ENCODE measurements at places on chromosomes 5 and 9.

DNA sequence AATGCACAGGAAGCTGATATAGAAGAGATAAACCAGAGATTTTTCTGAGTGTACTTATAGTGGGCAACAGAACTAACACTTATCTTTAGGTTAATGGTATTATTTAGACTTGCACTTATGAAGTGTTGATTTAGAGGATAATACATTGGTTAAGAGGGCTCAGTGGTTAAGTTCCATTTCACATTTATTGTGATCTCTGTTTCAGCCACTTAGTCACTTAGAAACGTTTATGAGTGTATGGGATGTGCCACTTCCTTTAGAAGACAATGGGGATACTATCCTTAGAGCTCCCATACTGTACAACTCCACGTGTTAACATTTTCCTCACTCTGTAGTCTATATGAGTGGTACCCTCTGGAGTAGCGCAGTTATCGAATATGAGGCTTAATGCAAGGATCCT is 57.5 kb downstream of the PIP5K1B start:
- no peak for DNase-seq

GRCh38 chr5:122500245-122501088 is 188.4 kb downstream of the SNCAIP start:
- DNase-seq, result no peak

DNA sequence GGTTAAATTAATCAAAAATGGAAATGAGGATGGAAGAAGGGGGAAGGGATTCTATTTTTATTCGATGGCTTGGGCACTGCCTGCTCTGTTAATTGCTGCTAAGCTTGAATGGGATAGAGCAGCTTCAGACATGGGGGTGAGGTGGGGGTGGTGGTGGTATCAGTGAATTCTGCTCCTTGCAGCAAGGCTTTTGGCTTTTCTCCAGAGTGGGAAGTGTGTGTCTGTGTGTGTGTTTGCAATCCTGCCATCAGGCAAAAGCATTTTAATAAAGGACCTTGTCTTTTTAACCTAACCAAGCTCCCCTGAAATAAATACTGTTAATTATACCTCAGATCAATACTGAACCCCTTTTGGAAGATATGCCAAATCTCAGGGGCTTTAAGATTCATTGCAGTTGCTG is 110.9 kb upstream of the GPR151 start:
- no peak for DNase-seq

- DNase-seq, result no peak
Measured at GRCh38 chr5:150022158-150022531, 21.6 kb downstream of the HMGXB3 start.

DNA sequence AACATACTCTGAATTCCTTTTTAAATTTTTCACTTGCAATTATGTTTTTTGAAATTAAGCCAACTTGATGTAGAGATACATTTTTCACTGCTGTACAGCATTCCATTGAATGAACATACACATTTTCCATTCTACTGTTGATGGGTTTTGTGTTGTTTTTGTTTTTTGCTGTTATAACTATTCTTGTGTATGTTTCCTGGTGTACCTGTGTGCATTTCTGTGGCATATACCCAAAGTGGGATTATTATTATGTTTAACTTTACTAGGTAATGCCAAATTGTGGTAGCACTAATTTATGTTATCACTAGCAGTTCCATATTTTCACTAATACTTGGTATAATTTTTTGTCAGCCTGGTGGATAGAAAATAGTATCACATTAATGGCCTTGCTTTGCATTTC is 2.7 kb downstream of the RFESD start:
- no peak for DNase-seq

- no peak for DNase-seq
Measured at GRCh38 chr5:169785771-169786618, 148.9 kb downstream of the DOCK2 start.

GRCh38 chr5:31404325-31404724 is 127.6 kb downstream of the DROSHA start:
- DNase-seq, result no peak

GRCh38 chr9:131308906-131309529 is 19.5 kb downstream of the PLPP7 start:
- no peak for DNase-seq

DNA sequence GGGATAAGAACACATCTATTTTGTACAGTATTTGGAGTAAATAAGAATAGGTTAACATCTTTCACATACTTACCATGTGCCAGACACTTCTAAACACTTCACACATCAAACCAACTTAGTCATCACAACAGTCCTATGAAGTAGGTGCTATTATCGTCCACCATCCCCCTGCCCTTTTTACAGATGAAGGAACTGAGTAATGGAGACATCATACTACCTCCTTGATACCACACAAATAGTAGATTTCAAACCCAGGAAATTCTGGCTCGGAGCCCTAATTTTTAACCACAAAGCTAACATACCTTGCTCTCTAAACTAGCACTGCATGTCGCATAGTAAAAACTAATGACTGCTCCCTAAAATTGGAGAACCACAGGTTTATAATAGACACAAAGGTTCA is 4.2 kb upstream of the ZNF366 start:
- DNase-seq, result no peak

GRCh38 chr5:141149812-141150211 is at the start of gene PCDHB6:
TSS of gene PCDHB6 (plus strand) at chr5:141150057. CDS start at chr5:141150258, 201 bp downstream.
- DNase-seq, result no peak

GRCh38 chr9:93595461-93595860 is 19.1 kb downstream of the PHF2 start:
- DNase-seq, result no peak

GRCh38 chr9:127155314-127155960 is 33.0 kb upstream of the ANGPTL2 start:
- no peak for DNase-seq

GRCh38 chr5:4625206-4625896 is 514.8 kb upstream of the ADAMTS16 start:
- DNase-seq, result no peak

- DNase-seq, result no peak
Measured at GRCh38 chr9:129270205-129270604, 92.1 kb upstream of the IER5L start.

- no peak for DNase-seq
Measured at GRCh38 chr5:96614110-96614691, 48.0 kb upstream of the CAST start.

GRCh38 chr9:33346564-33346963 is 55.8 kb downstream of the AQP7 start:
- DNase-seq, result no peak

GRCh38 chr9:133113949-133114885 is 6.8 kb downstream of the RALGDS start:
- no peak for DNase-seq

GRCh38 chr5:178242416-178242815 is 9.8 kb upstream of the PHYKPL start:
- DNase-seq, result no peak

DNA sequence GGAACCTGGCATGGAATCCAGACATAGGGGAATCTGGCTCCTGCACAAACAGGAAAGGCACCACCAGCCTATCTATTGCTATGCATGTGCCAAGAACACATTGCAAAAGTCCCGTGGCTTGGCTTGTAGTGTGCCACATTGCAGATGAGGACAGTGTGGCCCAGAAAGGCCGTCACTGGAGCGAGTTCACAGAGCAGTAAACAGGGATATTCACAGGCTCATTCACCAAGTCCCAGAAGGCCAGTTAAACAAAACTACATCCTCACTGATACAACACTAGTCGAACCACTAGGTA is 39.6 kb upstream of the TRIM32 start:
- DNase-seq, result no peak
